Kidney capillary endothelial cell (primary cell): ENCODE measurements at places on chromosomes 4 and X.

DNA sequence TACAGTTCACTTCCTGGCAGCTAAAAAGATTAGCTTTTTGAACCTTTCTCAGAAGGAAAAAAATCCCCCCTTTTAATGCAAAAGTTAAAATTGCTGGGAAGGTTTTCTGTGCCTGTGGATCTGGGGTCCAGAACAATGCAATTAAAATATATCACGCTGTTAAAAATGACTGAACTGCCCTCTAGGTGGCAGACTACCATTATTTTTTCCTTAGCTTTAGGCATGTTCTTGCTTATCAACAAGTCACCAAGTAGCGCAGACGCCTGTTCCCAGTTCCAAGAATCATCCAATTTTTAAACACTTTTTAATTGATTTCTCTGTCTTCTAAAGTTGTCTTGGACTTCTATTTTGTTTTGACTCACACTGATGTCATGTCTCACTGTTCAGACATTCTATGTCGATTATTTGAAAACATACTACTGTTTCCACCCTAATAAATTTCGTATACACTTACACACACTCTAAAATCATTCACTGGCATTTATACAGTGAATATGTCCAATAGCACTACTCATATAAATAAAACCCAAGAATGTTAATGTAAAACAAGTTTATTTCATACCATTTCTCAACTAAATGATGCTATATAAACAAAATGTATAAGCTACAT is 661.6 kb downstream of the RAPGEF2 start:
- DNase-seq = peak; percentile 45

DNA sequence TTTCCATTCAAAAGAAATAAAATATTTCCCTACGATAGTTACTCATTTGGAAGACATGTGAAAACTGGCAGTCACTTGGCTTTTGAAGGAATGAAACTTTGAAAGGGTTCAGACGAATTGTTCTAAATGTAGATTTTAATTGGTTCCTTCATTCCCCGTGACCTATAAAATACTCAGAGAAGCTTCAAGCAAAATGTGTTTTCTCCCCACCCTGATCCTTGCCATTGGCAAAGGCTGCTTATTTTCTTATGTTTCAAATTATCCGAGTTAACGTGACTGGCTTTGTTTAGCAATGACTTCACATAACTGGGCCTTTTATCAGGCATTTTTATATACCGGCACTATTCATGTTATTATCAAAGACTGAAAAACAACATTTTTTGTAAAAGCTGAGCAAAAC is 204.1 kb upstream of the NEIL3 start:
- DNase-seq = no peak

DNA sequence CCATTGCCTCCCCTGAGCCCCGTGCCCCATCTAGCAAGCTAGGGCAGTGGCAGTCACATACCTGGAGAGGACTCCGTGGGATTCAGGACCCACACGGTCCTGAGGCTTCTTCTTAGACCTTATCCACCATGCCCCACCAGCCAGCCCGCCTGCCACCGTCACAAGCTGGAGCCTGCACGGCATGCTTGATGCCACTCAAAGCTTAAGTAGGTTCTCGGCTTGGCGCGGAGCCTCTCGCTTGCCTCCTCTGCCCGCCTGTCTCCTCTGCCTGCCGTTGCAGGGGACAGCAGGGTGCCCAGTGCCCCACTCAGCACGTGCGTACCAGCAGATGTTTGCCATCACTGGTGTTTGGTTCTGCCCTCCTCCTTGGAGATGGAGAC is 14.1 kb downstream of the PSAPL1 start:
- DNase-seq = no peak

DNA sequence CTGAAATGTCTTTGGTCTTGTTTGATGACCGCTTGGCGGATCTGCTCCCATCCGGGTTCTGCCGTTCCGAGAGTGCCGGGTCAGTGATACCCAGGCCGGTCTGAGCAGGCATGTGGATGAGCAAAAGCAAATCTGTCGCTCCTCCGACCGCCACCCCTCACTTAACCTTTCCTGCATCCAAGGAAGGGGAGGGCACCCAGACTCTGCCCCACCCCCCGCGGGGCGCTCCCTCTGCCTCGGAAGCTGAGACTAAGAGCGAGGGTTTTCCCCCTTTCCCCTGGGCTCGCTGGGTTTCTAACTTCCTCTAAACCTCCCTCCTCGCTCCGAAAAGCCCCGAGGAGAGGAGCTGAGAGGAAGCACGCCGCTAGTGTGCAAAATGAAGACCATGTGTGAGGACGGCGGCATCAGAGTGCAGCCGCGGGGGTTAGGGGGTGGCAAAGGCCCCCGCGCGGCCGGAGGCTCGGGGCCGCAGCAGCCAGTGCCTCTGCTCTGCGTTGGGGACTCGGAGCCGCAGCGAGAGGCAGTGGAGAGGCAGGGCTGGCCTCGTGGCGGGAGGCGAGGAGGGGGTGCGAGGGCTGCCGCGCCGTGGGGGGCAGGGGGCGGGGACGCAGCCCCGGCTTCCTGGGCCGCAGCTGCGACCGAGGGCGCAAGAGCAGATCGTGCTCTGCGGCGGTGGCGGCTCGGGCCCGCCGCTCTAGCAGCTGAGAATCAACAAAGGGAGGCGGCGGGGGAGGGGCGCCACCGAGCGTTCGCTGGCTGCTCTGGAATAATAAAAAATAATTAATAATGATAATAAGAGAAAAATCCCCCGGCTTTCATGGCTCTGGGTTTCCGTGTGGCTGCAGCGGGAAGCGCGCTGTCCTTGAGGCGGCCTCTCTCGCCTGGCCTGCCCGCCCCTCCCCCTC is 55.8 kb upstream of the BCOR start:
- no peak for DNase-seq

DNA sequence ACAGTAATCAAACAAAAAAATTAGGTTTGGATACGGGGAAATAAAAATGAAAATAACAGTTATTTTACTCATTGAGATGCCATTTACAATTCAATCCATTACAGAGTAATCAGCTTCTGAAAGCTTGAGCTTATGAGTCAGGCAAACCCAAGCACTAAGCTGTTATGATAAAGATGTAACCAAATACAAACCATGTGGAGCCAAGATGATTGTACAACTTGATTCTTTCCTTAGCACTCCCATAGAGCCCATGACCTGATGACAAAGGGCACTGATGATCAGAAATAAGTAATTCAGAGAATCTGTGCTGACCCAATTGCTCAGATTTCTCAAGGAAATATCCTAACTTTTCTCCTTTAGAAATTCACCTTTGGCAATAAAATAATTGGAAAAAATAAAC is 40.5 kb upstream of the PRKG2 start:
- no peak for DNase-seq

GRCh38 chr4:169220854-169221411 is 49.8 kb downstream of the SH3RF1 start:
- DNase-seq = no peak

DNA sequence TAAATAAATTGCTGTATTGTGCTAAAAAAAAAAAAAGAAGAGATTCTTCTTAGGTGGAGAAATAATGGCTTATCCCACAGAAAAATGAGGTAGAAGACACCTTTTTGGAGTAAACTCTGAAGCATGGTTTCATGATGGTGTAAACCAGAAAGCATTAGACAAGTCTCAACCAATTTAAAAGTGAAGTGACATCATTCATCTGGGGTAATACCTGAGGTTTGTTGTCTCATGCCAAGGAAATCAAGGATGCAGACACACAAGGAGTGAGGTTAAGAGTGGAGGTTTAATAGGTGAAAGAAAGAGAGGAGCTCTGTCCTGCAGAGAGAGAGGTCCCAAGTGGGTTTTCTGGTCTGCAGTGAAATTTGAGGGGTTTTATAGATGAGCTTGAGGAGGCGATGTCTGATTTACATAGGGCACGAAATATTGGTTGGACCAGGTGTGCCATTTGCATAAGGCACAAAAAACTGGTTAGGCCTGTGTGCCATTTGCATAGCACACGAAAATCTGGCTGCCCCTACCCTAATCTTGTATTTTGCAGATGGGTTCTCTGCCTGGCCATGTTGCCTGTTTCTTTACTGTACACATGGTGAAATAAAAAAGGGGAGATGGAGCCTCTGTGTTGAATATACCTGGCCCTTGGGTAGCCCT is 25.0 kb upstream of the CWH43 start:
- DNase-seq = no peak

DNA sequence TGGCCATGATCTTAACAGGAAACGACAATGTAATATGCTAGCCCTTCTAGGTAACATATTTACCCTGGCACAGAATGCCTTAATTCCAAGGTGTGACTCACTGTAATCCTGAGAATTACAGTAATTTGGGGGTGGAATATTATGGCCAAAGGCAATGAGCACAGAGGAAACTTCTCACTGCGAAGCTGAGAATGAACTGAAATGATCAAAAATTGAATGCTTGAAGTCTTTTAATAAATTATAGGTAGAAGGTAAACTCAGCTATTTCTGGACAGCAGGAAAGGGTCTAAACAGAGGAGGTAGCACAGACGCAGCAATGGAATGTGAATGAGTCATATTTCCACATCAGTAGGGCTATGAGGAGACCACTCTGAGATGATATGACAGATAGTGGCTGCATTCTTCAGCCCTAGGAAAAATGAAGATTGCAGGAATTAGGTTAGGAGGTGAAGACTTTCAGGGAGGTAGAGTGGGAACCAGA is 312.6 kb downstream of the PACRGL start:
- peak; percentile 71 for DNase-seq

DNA sequence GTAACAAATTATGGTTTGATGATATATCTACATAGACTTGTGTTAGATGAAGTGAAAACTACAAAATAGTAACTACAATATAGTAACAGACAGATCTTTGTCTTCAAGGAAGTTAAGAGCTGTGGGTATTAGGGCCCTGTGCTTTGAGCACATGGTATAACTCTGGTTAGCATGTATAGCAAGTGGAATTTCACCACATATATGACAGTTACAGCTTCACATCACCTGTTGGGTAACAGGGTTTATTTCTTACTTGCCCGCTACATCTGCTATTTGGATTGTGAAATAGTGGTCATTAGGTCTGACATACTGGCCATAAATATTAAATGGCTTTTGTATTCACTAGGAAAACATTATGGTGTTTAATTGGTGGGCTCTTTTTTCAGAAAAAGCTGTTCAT is 20.2 kb downstream of the OFD1 start:
- DNase-seq = no peak

GRCh38 chr4:27429364-27429871 is 568.8 kb downstream of the STIM2 start:
- DNase-seq = peak; percentile 12

- DNase-seq = no peak
Measured at GRCh38 chr4:656436-657337, 17.4 kb downstream of the ATP5ME start.

DNA sequence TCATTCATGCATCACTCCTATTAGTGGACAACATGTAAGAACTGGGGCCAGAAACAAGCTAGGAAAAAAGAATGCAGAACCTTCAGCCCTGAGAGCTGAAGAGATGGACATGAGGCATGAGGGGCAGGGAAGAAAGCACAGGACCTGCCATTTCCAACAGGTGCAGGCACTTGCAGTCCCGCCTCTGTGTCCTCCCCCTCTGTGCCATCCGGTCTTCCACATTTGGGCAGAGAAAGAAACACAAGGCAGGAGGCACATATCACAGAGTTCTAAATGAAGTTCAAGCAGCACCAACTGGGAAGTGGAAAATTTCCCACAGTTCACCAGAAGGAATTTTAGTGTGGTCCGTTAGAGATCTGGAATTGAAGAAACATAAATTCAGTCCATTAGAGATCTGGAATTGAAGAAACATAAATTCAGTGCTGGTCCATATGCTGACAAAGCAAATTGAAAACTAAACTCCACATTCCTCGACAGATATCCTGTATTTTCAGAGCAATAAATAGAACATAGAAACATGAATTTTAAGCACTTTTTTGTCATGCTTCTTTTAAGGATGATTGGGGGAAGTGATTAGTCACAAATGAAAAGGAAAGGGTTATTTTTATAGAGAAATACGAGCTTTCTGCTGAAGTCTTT is 57.2 kb upstream of the DAPP1 start:
- DNase-seq = no peak

- DNase-seq = no peak
Measured at GRCh38 chrX:96455078-96455477, 229.6 kb upstream of the DIAPH2 start.

- peak; percentile 52 for DNase-seq
Measured at GRCh38 chr4:108834835-108835384, 72.1 kb upstream of the ETNPPL start.

DNA sequence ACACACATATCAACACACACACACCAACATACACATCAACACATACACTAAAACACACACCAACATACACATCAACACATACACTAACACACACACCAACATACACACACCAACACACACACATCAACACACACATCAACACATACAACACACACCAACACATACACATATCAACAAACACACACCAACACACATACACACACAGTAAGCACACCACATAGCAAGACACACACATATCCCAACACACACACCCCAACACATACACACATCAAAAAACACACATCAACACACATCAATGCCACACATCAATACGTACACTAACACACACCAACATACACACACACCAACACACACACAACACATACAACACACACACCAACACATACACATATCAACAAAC is 40.9 kb upstream of the MAN2B2 start:
- no peak for DNase-seq

DNA sequence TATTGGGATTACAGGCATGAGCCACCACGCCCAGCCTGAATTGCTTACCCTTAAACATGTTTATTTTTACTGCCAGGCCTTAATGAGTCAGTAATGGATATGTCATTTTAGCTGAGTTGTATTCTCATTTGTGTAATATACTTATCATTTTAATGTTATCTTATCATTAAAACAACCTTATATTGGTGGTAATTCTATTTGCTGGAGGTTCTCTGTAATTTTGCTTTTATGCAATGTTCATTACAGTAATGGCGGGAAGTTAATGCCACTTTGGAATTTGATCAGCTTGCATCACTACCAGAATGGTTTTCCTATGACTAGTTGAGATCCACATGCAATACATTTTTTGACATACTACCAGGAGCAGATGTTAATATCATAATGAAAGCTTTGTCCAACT is 6.3 kb upstream of the PGAM4 start:
- DNase-seq = no peak

- peak; percentile 72 for DNase-seq
Measured at GRCh38 chrX:131752493-131753198, 208.8 kb downstream of the OR13H1 start.

DNA sequence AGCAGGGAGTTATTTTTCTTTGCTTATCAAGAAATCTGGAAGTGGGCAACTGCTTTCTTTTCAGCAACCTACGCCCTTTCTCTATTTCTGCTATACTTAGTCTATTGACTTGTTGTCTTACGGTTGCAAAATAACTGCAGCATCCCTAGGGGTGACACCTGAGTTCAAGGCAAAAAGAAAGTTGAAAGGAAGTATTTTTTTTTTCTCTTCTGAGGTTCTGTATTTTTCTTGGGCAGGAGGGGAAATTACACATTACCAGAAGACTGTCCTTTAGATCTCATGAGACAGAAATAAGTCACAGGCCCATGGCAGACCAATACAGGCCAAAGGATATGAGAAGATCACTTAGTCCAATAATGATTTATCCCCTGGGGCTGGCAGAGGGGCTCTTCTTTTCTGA is 204.7 kb upstream of the CASK start:
- DNase-seq = no peak

DNA sequence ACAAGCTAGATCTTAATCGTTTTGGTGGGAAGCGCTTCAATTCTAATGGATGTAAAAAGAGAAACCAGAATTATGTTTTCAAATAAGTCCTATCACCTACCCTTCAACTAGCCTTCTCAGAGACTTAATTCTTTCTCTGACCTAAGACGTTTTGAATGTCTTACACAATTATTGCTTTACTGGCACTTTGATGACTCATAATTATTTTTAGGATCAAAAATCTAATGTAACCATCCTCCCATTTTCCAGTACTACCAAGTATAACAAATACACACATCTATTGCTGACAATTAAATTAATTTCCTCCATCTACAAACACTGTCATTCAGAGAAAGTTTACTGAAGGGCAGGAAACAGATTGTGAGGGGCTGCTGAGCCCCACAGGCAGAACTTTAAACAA is 108.6 kb downstream of the PPP3CA start:
- no peak for DNase-seq
